Amniotic epithelial cell (primary cell): ENCODE measurements at places on chromosomes 11 and 22.

DNA sequence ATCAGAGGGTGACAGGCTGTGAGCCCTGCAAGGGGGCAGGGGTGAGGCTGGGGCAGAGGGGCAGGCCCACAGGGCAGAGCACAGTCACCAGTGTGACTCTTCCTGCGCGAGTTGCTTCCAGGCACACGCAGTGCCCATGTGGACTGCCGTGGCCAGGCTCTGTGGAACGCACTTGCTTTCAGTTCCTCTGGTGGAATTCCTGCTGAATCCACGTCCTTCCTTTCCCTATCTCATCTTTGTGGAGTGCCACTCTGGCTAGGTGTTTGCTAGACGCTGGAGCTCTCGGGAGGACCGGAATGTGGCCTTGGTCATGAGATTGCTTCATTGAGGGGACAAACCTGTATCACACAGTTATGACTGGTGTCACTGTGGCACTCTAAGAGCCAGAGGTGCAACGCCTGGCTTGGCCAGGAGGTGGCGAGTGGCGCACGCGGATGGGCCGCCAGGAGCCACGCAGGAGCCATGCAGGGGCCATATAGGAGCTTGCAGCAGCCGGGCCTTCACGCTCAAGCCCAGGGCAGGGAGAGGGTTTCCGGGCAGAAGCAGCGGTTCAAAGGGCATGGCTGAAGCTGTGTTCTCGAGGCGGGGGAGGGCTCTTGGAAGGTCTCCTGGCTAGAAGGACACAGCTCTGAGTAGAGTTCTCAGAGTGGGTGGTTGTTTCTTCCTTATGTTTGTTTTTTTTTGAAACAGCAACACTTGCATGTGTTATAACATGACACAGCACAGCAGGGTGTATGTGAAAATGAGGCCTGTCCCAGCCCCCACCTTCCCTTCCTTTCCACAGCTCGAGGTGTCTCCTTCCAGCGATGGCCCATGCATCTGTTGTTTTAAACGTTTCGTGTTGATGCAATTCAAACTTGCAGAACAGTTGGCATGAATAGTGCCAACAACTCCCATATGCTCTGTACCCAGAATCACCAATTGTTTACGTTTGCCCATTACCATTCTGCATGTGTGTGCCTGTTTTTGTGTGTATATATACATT is 36.2 kb downstream of the TBC1D22A start:
- peak; percentile 58 for DNase-seq

GRCh38 chr11:65915821-65916251 is 3.0 kb downstream of the C11orf68 start:
- peak; percentile 96 for DNase-seq

GRCh38 chr11:66151273-66151672 is 81.2 kb downstream of the PACS1 start:
- DNase-seq, result no peak

GRCh38 chr11:77502346-77502905 is 28.5 kb upstream of the PAK1 start:
- DNase-seq, result no peak

DNA sequence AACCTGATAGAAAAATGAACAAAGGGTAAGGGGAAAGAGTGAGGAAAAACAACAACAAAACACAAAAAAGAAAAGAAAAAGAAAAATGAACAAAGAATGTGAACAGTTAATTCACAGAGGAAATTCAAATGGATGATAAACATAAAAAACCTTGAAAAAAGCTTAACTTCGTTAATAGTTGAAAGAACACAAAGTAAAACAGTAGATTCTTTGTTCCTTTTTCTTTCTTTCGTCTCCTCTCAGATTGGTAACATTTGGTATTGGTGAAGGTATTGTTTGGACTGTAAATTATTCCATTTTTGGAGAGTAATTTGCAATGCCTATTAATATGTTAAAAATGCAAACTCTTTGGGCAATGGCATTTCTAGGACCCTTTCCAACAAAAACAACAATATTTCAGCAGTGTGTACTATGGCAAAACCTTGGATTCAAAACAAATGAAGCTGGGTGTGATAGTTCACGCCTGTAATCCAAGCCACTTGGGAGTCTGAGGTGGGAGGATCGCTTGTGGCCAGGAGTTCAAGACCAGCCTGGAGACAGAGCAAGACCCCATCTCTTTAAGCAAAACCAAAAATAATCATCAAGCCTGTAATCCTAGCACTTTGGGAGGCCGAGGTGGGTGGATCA is 3.3 kb upstream of the BACE1 start:
- no peak for DNase-seq

- no peak for DNase-seq
Observed at GRCh38 chr11:70942593-70942992, 309.8 kb downstream of the SHANK2 start.

DNA sequence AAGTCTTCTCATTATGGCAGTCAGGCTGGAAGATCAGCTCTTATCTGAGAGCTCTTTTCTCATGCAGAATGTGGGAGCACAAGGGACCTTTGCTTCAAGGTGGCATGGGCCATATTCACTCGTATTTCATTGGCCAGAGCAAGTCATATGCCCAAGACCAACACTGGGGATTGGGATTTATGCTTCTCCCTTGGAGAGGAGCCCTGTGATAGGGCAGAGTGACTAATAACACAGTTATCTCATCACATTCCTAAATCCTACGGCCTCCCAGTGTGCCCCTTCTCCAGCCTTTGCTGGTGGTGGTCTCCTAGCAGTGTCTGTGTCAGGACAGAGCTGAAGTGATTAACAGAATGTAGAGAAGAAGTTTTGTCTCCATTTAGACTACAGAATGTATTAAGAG is 48.6 kb downstream of the SYT9 start:
- DNase-seq, result no peak

GRCh38 chr11:134157451-134157850 is 66.3 kb downstream of the NCAPD3 start:
- no peak for DNase-seq

- no peak for DNase-seq
Observed at GRCh38 chr22:43188829-43189545, 2.1 kb upstream of the TTLL12 start.

- no peak for DNase-seq
Observed at GRCh38 chr11:77206264-77207018, 78.4 kb downstream of the MYO7A start.

- DNase-seq, result no peak
Observed at GRCh38 chr11:126279191-126279590, 3.7 kb upstream of the TIRAP start.

GRCh38 chr11:18599739-18600230 is at the start of gene MISFA:
Gene MISFA, plus strand, starts transcription at chr11:18599789. Its CDS starts 140 bp downstream, at chr11:18599929.
- DNase-seq, result peak; percentile 72

DNA sequence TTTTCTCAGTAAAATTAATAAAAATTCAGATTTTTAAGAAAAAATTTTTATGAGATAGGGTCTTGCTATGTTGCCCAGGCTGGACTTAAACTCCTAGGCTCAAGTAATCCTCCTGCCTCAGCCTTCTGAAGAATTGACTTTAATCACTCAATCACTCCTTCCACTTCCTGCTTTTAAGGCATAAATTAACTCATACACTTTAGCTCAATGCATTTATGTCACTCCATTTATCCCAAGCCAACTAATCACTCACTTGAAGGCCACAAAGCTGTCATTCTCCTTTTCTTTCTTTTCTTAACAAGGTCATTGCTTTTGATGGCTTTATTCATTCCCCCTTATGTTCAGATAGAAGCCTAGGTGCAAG is 877 bp downstream of the ALG9 start:
- no peak for DNase-seq

DNA sequence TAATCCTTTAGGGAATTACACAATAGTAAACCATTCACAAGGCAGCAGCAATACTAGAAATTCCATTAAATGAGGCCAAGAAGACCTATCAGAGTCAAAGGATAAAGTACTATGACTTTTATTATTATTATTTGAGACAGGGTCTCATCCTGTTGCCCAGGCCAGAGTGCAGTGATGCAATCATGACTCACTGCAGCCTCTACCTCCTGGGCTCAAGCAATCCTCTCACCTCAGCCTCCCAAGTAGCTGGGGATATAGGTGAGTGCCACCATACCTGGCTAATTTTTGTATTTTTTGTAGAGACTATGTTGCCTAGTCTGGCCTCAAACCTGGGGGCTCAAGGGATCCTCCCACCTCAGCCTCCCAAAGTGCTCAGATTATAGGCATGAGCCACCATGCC is 51.8 kb downstream of the TTC28 start:
- DNase-seq, result no peak

DNA sequence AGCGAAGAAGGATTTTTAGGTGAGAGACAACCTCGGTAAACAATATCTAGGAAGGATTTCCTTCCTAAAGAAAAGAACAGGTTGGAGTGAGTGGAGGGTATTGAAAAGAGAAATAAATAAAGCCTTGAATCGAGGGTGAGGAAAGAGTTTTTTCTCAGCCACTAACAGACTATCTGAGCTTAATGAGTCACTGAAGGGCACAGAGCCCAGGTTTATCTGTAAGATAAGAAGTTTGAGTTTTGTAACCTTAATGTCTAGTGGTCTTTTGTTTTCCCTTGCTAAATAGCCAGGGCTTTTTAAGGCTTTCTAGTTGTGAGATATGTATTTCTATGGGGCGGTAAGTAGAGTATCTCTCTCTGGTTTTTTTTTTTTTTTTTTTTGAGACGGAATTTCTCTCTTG is 394.5 kb upstream of the KIRREL3 start:
- DNase-seq, result no peak

GRCh38 chr22:37223965-37224551 is 11.8 kb upstream of the SSTR3 start:
- no peak for DNase-seq

DNA sequence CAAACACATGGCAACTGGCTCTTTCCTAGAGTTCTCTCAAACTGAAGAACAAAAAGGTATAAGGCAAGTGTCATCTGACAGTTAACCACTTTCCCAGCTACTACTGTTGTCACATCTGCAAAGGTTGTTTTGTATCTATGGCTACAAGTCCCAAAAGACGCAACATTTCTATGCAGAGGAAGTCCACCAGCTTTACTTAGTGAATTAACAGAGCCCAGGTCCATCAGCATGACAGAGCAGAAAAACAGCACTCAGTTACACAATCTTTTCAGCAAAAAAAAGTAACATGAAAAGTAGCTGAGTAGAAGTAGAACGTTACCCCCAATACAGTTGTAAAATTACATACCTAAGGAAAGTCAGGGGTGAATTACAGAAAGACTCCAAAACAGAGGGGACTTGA is 12.1 kb downstream of the CPSF7 start:
- peak; percentile 74 for DNase-seq

- DNase-seq, result no peak
Observed at GRCh38 chr11:76278526-76278925, 72.2 kb upstream of the WNT11 start.

- no peak for DNase-seq
Observed at GRCh38 chr11:72129381-72129780, 6.1 kb upstream of the FOLR3 start.

GRCh38 chr11:45843158-45843924 is 3.9 kb upstream of the CRY2 start:
- peak; percentile 76 for DNase-seq

- DNase-seq, result no peak
Observed at GRCh38 chr11:877565-877964, 33.0 kb downstream of the CHID1 start.

DNA sequence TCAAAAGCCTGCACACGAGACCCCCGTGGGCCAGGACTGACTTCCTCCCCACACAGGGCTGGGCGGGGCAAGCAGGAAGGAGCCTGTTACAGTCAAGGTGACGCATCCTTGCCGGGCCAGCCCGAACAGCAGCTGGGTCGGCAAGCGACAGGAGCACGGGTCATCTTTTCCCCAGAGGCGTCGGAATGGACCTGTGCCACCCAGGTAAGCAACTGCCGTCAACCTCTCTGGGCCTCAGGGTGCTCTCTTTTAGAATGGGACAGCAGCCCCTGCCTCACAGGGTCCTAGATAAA is at the start of gene CYTH4:
Gene CYTH4, plus strand, starts transcription at position 124 of the 293 bp plus-strand sequence. Its CDS starts 62 bp downstream, at position 186.
- DNase-seq, result no peak

DNA sequence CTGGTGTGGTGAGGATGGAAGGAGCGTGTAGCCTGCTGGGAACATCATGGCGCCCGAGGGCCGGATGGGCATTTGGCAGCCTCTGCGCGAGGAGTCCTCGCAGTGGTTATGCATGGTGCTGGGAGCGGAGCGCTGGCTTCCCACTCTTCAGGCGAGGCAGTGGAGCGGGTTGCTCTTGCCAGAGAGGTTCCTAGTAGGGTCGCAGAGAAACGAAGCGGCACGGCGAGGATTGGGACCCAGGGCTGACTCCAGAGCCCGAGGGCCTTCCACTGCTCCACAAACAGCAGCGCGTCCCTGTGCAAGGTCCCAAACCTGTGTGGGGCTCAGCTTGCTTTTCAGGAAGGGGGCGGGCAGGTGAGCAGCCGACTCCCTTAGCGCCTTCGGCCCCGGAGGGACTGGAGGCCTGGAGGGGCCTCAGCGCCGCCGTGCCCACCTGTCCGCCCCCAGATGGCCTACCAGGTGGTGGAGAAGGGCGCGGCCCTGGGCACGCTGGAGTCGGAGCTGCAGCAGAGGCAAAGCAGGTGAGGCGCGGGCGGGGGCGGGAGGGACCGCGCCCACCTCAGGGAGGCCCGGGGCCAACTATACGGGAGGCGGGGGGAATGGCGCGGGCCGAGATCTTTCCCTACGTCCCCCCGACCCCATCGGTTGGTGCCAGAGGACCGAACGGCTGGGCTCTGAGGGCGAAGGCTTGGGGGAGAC is 7.2 kb downstream of the ATG16L2 start:
- no peak for DNase-seq

DNA sequence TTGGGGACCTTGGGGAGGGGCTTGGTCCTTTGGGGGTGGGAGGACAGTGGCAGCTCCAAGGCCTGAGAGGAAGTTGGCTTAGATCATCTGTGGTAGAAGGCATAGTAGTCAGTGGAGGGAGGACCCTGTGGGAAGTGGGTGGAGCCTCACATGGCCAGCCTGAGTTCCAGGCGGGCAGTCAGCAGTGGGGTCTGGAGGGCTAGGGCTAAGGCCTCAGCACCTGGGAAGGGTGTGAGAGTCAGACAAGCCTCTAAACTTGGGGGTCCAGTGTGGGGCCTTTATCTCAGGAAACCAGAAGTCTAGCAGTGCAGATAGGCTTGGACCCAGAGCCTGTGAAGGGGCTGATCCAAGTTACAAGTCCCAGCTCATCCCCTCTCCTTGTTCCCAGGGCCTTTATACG is 4.0 kb downstream of the NLRX1 start:
- DNase-seq, result no peak

DNA sequence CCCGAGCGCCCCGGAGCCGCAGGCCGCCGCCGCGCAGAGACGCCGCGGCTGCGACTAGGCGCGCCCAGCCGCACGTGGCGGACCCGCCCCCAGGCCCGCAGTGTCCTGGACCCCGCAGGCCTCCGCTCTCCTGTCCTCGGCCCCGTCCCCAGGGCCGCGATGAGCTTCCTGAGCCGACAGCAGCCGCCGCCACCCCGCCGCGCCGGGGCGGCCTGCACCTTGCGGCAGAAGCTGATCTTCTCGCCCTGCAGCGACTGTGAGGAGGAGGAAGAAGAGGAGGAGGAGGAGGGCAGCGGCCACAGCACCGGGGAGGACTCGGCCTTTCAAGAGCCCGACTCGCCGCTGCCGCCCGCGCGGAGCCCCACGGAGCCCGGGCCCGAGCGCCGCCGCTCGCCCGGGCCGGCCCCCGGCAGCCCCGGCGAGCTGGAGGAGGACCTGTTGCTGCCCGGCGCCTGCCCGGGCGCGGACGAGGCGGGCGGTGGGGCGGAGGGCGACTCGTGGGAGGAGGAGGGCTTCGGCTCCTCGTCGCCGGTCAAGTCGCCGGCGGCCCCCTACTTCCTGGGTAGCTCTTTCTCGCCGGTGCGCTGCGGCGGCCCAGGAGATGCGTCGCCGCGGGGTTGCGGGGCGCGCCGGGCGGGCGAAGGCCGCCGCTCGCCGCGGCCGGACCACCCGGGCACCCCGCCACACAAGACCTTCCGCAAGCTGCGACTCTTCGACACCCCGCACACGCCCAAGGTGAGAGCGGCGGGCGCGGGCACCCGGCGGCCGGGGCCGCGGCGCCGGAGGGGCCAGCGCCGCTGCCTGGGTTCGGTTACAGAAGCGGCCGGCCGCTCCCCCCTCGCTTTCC is 528 bp downstream of the WEE1 start:
- DNase-seq, result no peak

GRCh38 chr11:35367491-35367890 is 51.9 kb downstream of the SLC1A2 start:
- DNase-seq, result peak; percentile 89
